ENCODE measurements at places on chromosomes 2 and 18.

DNA sequence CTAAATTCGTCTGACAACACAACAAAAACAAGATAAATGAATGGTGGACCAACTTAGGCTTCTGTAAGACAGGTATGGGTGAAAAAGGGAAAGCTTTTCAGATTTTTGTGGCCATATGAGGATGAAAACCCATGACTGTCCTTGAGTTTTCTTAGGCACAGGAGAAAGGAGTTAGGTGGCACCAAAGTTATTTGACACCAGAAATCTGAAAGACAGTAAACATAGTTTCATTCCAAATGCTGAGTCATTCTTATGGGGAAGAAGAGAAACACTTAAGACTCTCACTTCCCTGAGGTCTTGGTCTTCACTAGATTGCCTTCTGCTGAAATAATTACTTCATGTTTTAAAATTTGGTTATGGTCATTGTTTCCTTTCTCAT, 5.2 kb upstream of the GPD2 start:
- DNase-seq: no peak

- DNase-seq: no peak
These were observed 797.0 kb downstream of the TDRD15 start for GRCh38 chr2:21920721-21921120.

DNA sequence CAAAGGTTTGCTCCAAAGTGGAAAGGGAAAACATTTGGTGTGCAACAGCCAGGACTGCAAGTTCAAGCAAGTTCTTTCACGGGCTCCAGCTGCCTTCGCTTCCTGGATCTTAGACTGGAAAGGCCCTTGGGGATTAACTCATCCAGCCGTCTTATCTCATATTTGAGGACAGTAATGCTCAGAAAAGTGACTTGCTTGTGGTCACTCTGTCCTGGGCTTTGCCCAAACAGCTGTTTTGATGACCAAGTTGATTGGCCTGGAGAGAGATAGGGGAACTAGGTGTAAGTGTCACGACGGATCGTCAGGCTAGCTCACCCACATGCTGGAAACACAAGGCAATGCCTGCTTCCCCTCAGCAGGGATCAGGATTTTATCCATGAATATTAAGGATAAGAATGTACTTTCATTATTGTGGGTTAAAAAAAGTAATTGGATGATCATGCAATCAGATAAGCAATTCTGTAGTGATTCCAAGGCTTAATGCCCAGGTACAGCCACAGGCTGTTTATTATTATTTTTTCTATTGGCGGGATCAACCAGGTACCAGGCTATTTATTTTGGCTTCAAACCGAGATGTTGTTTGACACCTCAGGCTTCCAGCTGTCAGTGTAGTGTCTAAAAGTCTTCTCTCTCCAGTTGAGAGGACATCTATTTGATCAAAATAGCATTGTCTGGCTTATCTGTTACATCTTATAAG, 162.5 kb upstream of the EPAS1 start:
- peak; percentile 35 for DNase-seq

- no peak for DNase-seq
These were observed 1.1 kb upstream of the B3GNT2 start for GRCh38 chr2:62194558-62195420.

DNA sequence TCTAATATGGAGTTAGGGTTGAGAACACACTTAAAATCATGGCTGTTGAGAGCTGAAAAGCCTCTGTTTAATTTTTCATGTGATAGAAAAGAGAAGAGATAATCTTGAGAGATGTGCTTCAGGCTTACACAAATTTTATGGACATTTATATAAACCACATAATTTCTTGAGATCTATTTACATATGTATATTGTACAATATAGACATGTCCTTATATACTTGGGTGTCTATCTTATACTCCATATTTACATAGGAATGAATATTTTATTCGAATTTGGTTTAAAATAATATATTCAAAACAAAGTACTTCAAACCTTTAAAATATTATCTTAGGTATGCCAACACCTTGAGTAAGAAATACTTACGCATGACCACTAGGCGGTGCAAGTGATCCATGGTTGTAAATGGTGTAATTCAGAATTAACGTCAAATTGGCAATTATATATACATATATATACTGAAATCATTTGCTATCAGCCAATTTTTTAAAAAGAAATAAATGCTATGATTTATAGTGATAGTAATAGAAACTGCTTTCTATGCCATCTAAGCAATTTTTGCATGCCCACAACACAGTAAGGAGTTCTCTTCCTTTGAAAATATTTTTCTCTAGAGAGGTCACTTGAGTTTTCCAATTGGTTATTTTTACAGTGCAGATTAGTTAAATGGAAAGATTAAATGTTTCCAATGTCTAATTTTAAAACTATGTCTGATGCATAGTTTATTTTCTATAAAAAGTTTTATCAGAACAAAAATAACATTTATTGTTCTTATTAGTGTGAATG, 37.6 kb upstream of the SPAG16 start:
- DNase-seq: no peak

- DNase-seq: no peak
These were observed 232.9 kb upstream of the STK17B start for GRCh38 chr2:196404276-196404675.

GRCh38 chr2:166074430-166074829, 53.4 kb downstream of the SCN1A start:
- DNase-seq: no peak

DNA sequence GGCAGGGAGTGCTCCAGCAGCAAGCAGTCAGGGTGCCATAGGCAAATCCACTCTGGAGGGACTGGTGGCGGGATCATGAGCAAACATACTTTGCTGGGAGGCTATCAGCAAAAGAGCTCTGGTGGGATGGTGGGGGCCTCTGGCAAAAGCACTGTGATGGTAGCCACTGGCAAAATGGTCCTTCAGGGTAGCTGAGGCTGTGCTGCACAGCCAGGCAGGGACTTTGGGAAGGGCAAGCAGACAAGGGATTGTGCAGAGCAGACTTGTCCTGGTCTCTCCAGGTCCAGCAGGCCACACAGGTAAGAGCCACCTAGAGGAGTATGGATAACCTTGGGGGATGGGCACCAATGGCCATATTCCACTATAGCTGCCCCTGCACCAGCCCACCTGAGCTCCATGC, 129.4 kb upstream of the OTOS start:
- DNase-seq: no peak

DNA sequence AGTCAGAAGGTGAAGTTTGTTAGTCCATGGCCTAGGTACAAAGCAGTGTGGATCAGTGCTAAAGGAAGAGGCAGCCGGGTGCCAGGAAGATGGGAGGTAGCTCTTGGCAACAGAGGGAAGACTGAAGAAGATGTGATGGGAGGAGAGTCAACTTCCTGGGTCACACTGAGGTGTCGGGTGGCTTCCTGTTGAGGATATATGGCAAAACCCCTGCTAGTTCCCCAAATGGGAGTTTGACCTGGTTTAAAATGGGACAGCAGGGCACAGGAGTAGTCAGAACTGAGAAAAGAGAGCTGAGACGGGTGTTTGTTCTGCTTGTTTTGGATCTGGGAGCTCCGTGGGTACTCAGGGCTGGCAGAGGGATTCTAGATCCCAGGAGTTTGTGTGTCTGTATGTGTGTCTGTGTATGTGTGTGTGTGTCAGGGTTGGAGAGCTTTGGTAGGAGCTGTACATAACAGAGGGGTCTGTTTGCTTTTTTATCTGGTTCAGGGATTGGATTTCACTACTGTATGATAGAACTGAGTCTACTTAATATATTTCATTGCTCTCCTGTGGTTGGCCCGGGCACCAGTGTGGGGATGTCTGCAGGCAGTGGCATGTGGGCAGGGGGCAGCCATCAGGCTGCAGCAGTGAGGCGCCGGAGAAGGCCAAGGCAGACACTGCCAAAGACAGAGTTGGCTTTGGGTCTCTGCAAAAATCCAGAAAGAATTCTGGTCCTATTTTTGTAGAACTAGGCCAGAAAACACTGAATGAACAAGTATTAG, 17.1 kb downstream of the MXD1 start:
- DNase-seq: no peak

GRCh38 chr2:216404010-216404618, 8.2 kb upstream of the SMARCAL1 start:
- no peak for DNase-seq

DNA sequence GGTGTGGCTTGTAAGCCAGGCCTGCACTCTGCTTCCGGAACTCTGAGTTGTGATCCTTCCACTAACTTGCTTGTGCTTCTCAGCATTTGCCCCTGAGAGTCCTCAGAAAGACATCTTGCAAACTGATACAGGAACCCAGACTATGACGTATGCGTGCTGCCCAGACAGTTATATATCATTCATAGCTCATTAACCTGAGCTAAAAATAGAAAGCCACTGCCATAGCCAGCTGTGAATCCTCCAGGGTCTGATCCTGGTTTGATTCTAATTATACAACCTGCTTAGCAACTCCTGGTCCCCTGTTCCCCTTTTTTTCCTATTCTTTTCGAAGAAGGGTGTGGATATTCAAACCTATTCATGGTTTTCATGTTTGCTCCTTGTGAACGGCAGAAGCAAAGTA, 63.7 kb downstream of the MARCHF4 start:
- no peak for DNase-seq

DNA sequence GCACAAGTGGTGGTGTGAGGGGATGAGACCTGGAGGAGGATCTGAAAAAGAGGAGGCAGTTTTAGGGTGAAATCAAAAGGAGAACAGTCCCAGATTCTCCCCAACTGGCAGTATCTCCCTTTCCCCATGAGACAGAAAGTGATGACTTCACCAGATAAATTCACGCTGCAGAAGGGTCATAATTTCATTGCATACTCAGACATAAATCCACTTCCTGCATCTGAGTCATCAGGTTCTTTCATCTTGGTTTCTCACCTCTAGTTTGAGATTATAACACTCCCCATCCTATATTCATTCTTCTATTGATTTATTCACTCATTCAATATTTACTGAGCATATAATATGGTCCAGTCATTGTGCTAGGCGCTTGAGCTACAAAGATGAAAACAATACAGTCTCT, 64.7 kb downstream of the CCDC148 start:
- no peak for DNase-seq

DNA sequence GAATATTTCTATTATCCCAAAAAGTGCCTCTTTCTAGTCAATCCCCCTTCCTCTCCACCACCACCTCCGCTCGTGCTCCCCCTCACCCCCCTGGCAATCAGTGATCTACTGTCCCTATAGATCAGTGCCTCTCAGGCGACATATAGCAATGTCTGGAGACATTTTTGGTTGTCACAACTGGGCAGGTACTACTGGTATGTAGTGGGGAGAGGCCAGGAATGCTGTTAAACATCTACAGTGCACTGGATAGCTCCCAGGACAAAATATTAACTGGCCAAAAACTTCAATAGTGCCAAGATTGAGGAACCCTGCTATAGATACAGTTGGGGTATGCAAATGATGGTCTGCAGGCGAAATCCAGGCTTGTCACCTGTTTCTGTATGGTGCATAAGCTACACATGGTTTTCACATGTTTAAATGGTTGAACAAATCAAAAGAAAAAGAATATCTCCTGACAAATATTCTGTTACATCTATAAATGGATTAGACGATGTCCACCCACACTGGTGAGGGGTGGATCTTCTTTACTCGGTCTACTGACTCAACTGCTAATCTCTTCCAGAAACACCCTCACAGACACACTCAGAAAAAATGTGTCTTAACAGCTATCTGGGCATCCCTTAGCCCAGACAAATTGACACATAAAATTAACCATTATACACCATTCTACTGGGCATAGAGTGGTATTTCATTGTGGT, 25.5 kb downstream of the DPYSL5 start:
- no peak for DNase-seq

DNA sequence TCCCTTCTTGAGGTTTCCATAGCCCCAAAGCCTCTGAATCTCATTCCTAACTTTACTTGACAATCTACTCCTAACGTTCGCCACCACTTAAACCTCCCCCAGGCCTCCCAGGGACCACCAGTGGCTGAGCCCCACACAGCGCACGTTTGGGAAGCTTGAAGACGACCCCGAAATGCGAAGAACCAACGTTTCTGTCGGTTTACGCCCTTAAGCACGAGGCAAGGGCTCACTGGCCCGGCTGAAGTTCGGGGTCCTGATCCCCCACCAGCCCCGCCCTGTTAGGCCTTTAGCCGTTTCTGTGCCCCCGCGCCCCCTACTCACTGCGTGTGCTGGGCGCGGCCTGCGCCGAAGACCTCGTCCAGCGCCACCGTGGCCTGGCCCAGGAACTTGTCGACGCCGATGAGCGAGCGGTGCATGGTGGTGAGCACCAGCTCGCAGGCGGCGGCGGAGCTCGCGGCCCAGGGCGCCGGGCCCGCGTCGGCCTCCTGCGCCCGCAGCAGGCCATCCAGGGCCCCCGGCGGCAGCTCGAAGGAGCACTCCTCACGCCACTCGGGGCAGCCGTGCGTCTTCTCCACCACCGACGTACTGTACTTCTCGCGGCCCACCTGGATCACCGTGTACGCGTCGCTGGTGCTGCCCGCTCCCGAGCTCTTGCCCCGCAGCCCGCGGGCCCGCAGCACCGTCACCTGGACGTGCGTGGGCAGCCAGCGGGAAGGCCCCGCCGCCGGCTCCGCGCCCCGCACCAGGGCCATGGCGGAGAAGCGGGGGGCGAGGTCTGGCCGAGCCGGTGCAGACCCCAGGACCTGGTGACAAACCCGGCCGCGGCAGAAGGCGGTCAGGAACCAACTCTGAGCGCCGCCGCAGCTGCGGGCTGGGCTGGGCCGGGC, 479 bp downstream of the RAB11FIP5 start:
- no peak for DNase-seq

DNA sequence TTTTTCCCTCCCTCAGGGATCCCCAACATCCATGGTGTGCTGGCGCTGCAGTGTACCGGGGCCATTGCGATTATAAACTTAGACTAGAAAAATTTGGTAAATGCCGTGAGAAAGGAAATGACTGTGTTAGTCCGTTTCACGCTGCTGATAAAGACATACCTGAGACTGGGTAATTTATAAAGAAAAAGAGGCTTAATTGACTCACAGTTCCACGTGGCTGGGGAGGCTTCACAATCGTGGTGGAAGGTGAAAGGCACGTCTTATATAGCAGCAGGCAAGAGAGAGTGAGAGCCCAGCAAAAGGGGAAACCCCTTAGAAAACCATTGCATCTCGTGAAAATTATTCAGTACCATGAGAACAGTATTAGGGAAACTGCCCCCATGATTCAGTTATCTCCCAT, 44.3 kb downstream of the NTSR2 start:
- DNase-seq: no peak

- DNase-seq: no peak
These were observed 621.9 kb downstream of the RNF144A start for GRCh38 chr2:7539077-7539476.

GRCh38 chr2:191910518-191910917, 63.6 kb upstream of the CAVIN2 start:
- no peak for DNase-seq

- peak; percentile 27 for DNase-seq
These were observed 843 bp downstream of the CYS1 start for GRCh38 chr2:10079266-10079869.

GRCh38 chr2:53750041-53750768, 17.4 kb upstream of the CHAC2 start:
- no peak for DNase-seq

- DNase-seq: no peak
These were observed 56.6 kb downstream of the LCLAT1 start for GRCh38 chr2:30503695-30504052.

DNA sequence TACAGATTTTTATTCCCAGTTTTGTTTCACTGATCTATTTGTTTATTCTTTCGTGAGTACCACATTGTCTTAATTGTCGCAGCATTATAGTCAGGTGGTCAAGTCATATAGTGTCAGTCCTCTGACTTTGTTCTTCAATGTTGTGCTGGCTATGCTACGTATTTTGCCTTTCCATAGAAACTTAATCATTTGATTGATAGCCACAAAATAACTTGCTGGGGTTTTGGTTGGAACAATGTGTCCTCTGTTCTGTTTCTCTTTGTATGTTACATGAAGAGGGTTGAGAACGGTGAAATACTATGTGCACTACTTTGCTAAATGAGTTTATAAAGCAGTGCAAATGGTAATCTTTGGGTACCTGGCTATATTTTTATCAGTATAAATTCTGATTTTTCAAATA, 64.9 kb upstream of the TTC27 start:
- no peak for DNase-seq

Data from BJ (cell line).